Stimulated activated CD8-positive, alpha-beta memory T cell treated with anti-CD3 and anti-CD28 coated beads, Interleukin-4, amount 100 ng/mL, for 1 hour (primary cell): ENCODE measurements at places on chromosomes 2 and 18.

GRCh38 chr2:142582317-142582716 lies 295.1 kb upstream of the KYNU start:
- no peak for DNase-seq

GRCh38 chr2:163417596-163418337 lies 318.0 kb downstream of the FIGN start:
- no peak for DNase-seq

GRCh38 chr2:237293978-237294377 lies 120.0 kb downstream of the COL6A3 start:
- no peak for DNase-seq

DNA sequence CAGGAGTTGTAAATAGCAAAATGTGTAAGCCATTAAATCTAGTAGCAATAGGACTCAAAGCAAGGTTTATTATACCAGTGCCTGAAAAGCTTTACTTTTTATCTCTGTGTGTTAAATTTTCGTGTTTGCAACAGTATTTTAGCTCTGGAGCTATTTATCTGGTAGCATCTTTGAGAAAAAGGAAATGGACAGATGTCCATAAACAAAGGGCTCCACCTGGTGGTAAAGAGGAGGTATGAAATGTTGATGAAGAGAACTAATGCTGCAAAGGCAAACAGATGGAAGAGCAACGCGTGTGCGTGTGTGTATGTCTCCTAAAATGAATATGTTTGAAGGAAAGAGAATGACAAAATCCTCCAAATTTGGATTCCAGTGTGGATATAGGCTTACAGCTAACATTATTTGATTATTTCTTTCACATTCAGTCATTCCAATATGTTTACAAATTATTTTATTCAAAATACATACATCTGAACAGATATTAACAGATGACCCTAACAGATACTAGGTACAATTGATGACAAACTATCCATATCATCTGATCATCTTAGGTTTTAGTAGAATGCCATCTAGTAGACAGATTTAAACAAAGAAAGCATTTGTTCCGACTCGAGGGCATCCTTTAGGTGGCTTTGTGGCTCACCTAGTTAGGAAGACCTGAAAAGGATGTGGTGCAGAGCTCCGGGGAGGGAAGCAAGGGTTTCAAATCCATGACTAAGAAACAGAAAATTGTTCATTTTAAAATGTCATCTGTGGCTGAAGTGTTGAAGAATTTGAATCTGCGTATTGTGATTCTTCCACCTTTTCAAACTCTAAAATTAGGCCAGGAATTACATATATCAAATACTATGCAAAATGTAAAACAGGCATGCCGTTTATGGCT lies 383.3 kb downstream of the MTX2 start:
- DNase-seq: no peak

DNA sequence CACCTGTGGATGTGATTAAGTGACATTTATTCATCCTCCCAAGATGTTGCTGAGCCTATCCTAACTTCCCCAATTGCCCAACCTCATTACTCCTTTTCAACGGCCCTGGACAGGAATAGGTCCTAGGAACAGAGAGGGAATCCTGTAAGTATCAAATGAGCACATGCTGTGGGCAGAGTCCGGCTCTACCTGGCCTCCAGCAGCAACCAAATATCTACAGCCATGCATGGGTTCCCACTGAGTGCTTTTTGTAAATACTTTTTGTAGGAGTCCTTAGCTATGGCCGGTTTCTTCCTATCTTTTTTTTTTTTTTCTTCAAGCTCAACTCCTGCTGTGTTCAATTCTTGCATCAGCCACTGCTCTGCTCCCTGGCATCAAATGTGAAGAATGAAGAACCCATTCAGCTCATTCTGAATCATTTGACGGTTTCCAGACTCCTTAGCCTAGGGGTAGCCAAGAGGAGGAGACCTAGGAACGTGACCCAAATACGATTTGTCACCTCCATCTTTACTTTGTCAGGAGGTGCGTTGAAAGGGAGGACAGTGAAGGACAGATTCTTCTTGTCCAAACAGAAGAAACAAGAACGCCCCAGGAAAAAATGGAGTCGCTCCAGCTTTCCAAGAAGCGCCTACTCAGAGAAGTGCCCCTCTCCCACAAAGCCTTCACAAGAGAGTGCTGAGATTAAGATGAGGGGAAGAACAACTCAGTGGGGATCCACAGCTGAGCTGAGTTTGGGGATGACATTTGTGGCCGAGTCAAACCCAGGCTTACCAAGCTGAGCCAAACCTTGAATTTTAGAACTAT lies 46.7 kb upstream of the LCLAT1 start:
- no peak for DNase-seq

GRCh38 chr2:204365811-204366210 lies 179.5 kb upstream of the PARD3B start:
- DNase-seq: no peak

DNA sequence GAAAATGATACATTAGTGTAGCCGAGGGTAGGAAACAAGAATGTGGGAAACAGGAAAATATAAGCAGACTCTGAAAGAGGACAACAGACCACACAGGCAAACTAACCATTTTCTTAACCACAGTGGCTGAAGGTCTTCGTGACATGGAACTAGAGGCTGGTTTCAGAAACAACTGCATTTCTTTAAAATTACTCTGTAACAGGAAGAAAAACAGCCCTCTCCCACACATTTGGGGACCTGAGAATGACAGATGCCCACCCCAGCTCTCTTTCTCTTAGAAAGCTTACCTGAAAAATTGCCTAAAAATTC lies 13.8 kb upstream of the SLC25A52 start:
- no peak for DNase-seq

- no peak for DNase-seq
Measured at GRCh38 chr2:212618636-212619035, 80.0 kb upstream of the ERBB4 start.

GRCh38 chr2:46076251-46076650 lies 221.0 kb upstream of the EPAS1 start:
- no peak for DNase-seq

DNA sequence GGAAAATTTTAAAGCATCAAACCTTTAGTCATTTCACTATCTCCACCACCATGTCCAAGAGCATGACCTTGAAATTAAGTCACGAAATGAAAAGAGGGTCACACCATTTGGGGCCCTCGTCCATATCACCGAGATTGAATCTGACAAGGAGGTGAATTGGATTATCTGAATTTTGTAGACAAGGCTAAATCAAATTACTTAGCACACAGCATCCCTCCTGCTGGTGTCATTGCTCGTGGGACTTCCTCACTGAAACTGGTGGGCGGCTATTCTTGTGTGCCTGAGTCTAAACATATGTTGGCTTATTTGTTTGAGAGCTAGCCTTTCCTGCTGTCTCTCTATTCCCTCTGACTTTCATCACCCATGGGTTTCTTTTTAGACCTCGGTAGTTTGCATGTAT lies 64.6 kb upstream of the CNGA3 start:
- no peak for DNase-seq

GRCh38 chr2:8858910-8859309 lies 21.5 kb upstream of the KIDINS220 start:
- DNase-seq: no peak

GRCh38 chr2:8576525-8577167 lies 105.2 kb upstream of the ID2 start:
- DNase-seq: no peak

GRCh38 chr2:86822668-86823345 lies 32.1 kb upstream of the CD8A start:
- no peak for DNase-seq

DNA sequence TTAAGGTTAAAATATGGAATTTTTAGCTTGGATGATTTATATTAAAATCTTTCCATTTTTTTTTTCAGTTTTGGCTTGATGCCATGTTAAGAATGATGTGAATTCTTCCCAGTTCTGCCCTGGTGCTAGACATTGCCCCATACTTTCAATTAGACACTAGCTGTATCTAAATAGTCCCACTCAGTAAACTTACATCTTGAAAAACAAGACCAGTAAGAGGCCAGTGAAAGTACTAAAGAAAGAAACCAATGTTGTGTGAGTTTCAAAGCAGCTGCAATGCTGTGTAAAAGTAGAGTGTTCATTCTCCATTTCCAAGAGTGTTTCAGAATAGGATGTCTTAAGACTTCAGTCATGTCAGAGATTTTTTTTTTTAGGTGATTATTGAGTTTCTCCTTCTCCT lies 40.0 kb upstream of the CYBRD1 start:
- DNase-seq: no peak

GRCh38 chr18:36752929-36753865 lies 75.6 kb downstream of the TPGS2 start:
- no peak for DNase-seq

DNA sequence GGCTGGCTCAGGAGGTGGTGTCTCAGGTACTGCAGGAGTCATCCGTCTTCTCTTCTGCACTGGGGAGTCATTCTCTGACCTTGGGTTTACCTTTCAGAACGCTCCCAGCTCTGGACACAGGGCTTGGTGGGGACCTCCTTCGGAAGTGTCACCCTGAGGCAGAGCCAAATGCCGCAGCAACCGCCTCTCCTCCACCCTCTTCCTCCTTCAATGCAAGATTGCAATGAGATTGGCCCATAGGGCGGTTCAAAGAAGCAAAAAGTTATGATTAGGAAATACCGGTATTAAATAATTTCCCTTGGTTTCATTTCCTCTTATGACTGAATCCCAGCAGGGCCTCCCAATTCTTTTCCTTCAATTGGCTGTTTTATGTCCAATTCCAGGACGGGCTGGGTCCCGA lies 178.8 kb downstream of the ACKR3 start:
- DNase-seq: no peak

- DNase-seq: no peak
Measured at GRCh38 chr2:67674668-67675067, 277.5 kb downstream of the ETAA1 start.

GRCh38 chr18:76909439-76909838 lies 87.1 kb downstream of the ZNF236 start:
- no peak for DNase-seq

DNA sequence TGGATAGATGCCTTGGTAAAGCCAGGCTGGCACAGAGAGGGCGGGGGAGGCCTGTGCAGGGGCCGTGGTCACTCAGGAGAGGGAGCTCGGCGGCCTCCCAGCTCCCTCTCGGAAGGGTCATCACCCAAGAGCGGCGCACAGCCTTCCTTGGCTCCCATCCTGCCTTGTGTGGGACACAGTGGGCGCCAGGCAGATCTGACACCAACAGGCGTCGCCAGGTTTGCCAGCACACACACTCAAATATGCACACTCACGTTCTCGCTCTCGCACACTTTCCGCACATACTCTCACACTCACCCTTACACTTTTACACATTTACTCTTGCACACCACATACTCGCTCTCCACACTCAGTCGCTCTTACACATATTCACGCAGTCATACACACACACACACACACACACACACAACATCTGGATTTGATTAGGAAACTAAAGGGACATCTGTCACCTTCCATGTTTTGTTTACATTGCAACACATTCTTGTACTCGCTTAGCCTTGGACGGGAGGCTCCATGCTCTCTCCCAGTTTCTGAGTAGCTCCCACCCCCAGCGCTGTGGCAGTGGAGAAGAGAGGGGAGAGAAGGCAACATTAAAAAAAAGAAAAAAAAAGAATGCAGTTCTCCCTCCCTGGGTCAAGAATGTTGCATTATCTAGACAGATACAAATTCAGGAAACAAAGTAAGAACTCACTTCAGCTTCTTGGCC lies 10.5 kb downstream of the CHMP1B start:
- DNase-seq: no peak

- no peak for DNase-seq
Measured at GRCh38 chr2:1936427-1936980, 192.2 kb upstream of the PXDN start.

DNA sequence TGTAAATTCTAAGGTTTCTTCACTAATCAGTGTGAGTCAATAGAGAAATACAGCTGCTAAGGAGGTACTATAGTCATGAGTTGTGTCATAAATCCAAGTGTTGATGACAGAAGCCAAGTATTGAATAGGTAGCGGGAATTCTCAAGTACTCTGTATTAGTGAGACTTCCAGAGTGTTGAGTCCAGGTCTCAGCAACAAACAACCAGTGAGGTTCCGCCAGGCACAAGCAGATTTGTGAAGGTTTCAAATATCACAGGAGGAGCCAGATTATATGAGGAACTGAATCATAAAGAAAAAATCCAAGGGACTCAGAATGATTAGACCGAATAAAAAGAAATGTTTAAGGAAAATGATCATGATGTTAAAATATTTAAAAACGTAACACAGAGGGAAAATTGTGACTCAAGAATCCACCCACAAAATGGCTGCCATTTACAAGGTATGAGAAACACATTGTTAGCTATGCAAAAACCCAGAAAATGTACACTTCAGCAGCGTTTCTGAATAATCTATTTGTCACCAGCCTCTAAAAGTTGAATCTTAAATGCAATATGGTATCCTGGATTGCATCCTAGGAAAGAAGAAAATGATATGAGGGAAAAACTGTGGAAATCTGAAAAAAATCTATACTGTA lies 27.3 kb upstream of the EVA1A start:
- no peak for DNase-seq

DNA sequence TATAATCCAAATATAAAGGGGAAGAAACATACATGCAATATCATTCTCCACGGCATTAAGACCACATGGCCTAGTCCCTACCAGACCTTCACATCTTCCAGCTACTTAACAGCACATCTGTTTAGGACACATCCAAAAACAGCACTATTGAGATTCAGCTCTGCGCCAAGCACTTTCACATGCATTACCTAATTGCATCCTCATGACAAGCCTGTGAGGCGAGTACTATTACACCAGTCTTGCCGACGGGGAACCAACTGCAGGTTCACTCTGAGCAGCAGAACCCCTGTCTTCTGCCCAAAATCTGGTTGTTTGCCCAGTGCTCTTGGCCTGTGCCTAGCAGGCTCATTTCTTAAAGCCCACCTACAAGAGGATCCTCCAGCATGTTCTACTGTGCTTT lies 66.7 kb downstream of the AAK1 start:
- no peak for DNase-seq

GRCh38 chr2:203820969-203821368 lies 46.6 kb upstream of the CTLA4 start:
- no peak for DNase-seq

DNA sequence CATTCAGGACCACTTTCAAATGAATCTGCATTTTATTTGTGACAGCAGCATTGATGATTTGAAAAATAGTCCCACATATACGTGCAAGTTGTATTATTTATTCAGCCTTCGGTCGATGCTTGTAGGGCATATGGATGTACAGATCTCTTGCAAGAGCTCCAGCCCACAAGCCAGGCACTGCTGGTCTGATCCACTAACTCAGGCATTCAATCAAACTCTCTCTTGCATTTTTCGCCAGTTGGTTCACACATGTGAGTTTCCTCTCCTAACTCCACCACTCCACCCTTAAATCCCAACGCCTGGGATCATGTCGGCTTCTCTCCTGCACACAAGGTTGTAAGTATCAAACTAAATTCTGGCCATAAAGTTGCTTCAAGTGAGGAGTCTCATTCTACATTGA lies 318.7 kb downstream of the CYP26B1 start:
- DNase-seq: no peak

GRCh38 chr2:40668425-40668824 lies 216.5 kb upstream of the SLC8A1 start:
- DNase-seq: no peak

DNA sequence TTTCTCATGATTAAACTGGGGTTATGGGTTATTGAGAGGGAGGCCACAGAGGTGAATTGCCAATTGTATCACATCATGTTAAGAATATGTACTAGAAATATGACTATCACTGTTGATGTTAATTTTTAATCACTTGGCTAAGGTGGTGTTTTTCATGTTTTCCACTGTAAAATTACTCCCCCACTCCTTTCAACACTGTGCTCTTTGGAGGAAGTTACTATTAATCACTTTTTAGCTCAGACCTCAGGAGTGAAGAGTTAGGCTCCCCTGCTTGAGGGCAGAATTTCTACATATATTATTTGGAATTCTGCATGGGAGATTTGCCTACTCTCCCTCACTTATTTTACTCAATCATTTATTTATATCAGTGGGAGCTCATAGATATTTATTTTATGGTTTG lies 76.0 kb upstream of the OSR1 start:
- no peak for DNase-seq

- no peak for DNase-seq
Measured at GRCh38 chr18:56245866-56246580, 392.4 kb downstream of the TXNL1 start.
